ENCODE measurements at places on chromosomes 6 and 20.

DNA sequence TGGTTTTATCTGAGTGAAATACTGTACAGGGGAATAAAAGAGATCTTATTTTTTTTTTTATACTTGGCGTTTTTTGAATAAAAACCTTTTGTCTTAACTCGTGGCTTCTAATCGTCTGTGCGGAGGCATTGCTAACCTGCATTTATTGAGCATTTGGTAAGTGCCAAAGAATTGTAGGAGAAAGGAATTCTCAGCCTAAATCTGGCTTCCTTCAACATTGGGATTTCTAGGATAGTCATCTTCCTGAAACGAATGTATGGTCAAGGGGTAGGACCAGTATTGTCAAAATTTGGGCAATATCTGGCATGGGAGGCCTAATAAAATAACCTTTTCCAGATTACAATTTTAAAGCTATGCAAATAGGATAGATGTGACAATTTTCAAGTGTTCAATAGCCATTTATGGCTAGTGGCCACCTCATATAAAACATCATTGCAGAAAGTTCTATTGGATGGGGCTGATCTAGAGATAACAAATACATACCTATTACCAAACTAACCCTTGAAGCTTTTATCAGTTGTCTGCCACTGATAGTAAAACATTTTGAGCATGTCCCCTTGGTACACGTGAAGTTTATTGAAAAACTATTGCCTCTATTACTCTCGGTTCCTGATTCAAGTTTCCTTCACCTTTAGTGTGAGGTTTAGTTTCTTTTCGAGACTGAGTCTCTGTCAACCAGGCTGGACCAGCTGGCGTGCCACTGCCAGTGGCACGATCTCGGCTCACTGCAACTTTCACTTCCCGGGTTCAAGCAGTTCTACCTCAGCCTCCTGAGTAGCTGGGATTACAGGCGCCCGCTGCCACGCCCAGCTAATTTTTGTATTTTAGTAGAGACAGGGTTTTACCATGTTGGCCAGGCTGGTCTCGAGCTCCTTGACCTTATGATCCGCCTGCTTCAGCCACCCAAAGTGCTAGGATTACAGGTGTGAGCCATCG, 5.6 kb downstream of the PIM1 start:
- peak overlapping the region; percentile 95 for H3K27ac ChIP-seq
- H3K4me3 ChIP-seq = peak overlapping the region; percentile 87
- peaks cover 62% of the 10 kb centered on the region for H3K4me1 ChIP-seq
- H3K27me3 ChIP-seq = no peaks in the 10 kb centered on the region
- no peak for DNase-seq
- H3K36me3 ChIP-seq = peaks cover 71% of the 10 kb centered on the region

GRCh38 chr20:50580016-50580747, 70.0 kb downstream of the PTPN1 start:
- peaks cover 6% of the 10 kb centered on the region for H3K4me1 ChIP-seq
- H3K36me3 ChIP-seq = peaks cover 12% of the 10 kb centered on the region
- peak; percentile 42 for DNase-seq
- no peak overlapping the region for H3K27ac ChIP-seq

- no peak for DNase-seq
- no peaks in the 10 kb centered on the region for H3K36me3 ChIP-seq
- no peak overlapping the region for H3K4me3 ChIP-seq
- H3K4me1 ChIP-seq = no peaks in the 10 kb centered on the region
Observed at GRCh38 chr6:44332585-44332984, 9.9 kb upstream of the SPATS1 start.

GRCh38 chr6:33717934-33718455, 6.5 kb upstream of the UQCC2 start:
- no peak overlapping the region for H3K27ac ChIP-seq
- H3K4me3 ChIP-seq = no peak overlapping the region
- no peaks in the 10 kb centered on the region for H3K36me3 ChIP-seq
- H3K4me1 ChIP-seq = no peaks in the 10 kb centered on the region
- no peak for DNase-seq
- peaks cover 6% of the 10 kb centered on the region for H3K27me3 ChIP-seq

DNA sequence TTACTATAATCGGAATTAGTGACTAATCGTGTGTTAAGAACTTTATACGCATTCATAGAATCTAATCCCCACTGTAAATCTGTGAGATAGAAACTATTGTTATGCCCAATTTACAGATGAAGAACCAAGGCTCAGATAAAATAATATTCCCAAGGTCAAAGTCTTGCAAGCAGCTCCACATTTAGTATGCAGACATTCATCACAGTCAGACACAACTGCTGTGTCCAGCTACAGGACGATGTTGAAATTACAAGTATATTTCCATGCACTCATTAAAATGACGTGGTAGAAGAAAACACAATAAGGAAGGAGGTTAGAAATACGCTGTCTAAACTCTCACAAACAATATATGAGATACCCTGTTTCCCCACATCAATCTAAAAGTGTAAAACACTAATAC, 82.5 kb downstream of the PREX1 start:
- H3K4me3 ChIP-seq = no peak overlapping the region
- peaks cover 37% of the 10 kb centered on the region for H3K36me3 ChIP-seq
- no peaks in the 10 kb centered on the region for H3K27me3 ChIP-seq
- DNase-seq = no peak

GRCh38 chr6:36929607-36930006, 24.9 kb upstream of the PI16 start:
- no peak overlapping the region for H3K27ac ChIP-seq
- no peak overlapping the region for H3K4me3 ChIP-seq
- no peaks in the 10 kb centered on the region for H3K27me3 ChIP-seq

DNA sequence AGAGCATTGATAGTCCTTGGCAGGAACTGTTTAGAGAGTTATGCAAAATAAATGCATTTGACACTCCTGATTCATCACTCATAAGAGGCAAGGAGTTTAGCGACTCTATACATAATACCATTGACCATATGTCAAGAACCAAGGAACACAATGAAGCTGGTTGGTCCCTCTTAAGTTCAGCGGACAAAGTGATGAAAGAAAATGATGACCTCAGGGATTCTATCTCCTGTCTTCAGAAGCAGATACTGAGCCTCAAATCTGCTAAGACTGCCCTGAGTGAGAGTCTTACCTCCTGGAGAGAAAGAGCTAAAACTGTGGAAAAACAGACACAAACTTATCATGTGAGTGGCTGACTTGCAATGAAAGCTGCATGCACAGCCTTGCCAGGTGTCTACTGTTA, 9.5 kb upstream of the NKAIN2 start:
- no peak for DNase-seq
- no peaks in the 10 kb centered on the region for H3K36me3 ChIP-seq

GRCh38 chr20:17615645-17616479, 46.0 kb downstream of the DSTN start:
- H3K4me3 ChIP-seq = no peak overlapping the region
- peaks cover 12% of the 10 kb centered on the region for H3K4me1 ChIP-seq
- H3K27ac ChIP-seq = no peak overlapping the region
- no peak for DNase-seq

GRCh38 chr6:155259897-155260296, 3.9 kb upstream of the CLDN20 start:
- H3K36me3 ChIP-seq = peaks cover 8% of the 10 kb centered on the region
- no peaks in the 10 kb centered on the region for H3K27me3 ChIP-seq
- no peak for DNase-seq
- H3K27ac ChIP-seq = no peak overlapping the region

GRCh38 chr20:52497731-52498130, 306.2 kb upstream of the ZFP64 start:
- H3K27me3 ChIP-seq = peaks cover 35% of the 10 kb centered on the region
- H3K27ac ChIP-seq = no peak overlapping the region
- DNase-seq = no peak
- peaks cover 18% of the 10 kb centered on the region for H3K4me1 ChIP-seq
- H3K4me3 ChIP-seq = no peak overlapping the region

GRCh38 chr6:40928307-40928706, 110.7 kb downstream of the UNC5CL start:
- peaks cover 3% of the 10 kb centered on the region for H3K27me3 ChIP-seq
- no peaks in the 10 kb centered on the region for H3K36me3 ChIP-seq
- H3K4me1 ChIP-seq = no peaks in the 10 kb centered on the region
- no peak overlapping the region for H3K4me3 ChIP-seq
- DNase-seq = no peak

DNA sequence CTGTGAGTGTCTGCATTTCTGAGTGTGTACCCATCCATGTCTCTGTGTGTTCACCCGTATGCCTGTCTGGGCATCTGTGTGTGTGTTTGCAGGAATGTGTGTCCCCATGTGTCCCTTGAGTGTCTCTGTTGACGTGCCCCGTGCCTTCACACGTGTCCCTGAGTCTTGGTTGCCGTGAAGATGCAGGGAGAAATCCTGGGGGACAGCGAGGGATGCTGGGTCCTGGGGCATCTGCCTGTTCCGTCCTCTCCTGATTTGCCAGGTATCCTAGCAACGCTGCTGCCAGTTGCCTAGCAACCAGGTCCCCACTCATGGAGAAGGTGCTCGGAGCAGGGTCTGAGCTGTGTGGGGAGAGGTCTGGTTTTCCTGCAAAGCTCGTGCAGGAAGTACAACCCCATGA, 6.0 kb upstream of the LKAAEAR1 start:
- no peak overlapping the region for H3K27ac ChIP-seq
- no peak for DNase-seq
- H3K4me1 ChIP-seq = no peaks in the 10 kb centered on the region
- H3K27me3 ChIP-seq = peaks cover 3% of the 10 kb centered on the region
- H3K36me3 ChIP-seq = no peaks in the 10 kb centered on the region
- no peak overlapping the region for H3K4me3 ChIP-seq

- no peak overlapping the region for H3K4me3 ChIP-seq
- H3K27me3 ChIP-seq = no peaks in the 10 kb centered on the region
- H3K4me1 ChIP-seq = no peaks in the 10 kb centered on the region
- H3K36me3 ChIP-seq = no peaks in the 10 kb centered on the region
- no peak overlapping the region for H3K27ac ChIP-seq
Observed at GRCh38 chr6:101961357-101961756, 567.8 kb downstream of the GRIK2 start.

- no peak for DNase-seq
- H3K4me3 ChIP-seq = no peak overlapping the region
- H3K27me3 ChIP-seq = peaks cover 56% of the 10 kb centered on the region
- H3K36me3 ChIP-seq = no peaks in the 10 kb centered on the region
- H3K4me1 ChIP-seq = peaks cover 4% of the 10 kb centered on the region
Observed at GRCh38 chr20:4573564-4574355, 147.9 kb upstream of the PRND start.

GRCh38 chr20:21804802-21805201, 99.3 kb downstream of the PAX1 start:
- no peak overlapping the region for H3K27ac ChIP-seq
- no peaks in the 10 kb centered on the region for H3K4me1 ChIP-seq
- H3K4me3 ChIP-seq = no peak overlapping the region
- H3K36me3 ChIP-seq = no peaks in the 10 kb centered on the region

DNA sequence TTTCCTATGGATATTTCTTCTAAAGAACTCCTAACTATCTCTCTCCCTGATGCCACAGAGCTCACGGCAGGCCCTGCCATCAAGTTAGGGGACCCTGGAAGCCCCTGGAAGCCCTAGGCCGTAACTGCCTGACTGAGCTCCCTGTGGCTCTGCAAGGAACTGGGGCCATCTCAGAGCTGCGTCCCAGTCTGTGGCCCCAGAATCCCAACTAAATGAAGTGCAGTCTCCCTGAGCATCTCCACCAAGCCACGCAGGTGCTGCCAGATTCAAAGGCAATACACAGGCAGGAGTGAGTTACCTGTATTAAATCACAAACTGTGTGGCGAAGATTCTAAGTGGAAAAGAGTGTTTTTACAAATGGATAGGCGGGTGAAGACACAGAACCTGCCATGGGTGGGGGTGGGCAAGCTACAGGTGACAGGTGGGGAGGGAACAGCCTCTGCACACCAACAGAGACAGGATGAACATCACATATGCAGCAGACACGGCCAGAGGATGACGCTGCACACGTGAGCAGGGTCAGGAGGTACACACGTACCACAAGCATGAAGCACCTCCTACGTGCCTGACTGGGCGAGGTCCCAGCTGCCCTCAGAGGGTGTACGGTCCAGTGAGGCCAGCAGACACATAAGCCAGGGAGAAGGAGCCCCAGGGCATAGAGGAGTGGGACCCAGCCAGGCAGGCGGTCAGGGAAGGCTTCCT, 358.5 kb downstream of the ZFAND3 start:
- H3K27ac ChIP-seq = no peak overlapping the region
- no peaks in the 10 kb centered on the region for H3K4me1 ChIP-seq
- no peak overlapping the region for H3K4me3 ChIP-seq
- no peaks in the 10 kb centered on the region for H3K27me3 ChIP-seq

GRCh38 chr6:160088069-160088783, 33.4 kb upstream of the SLC22A1 start:
- no peak overlapping the region for H3K27ac ChIP-seq
- peaks cover 27% of the 10 kb centered on the region for H3K4me1 ChIP-seq

GRCh38 chr20:237929-238328, 10.9 kb downstream of the DEFB129 start:
- H3K4me3 ChIP-seq = peak overlapping the region; percentile 72
- H3K27ac ChIP-seq = peak overlapping the region; percentile 89
- H3K4me1 ChIP-seq = peaks cover 18% of the 10 kb centered on the region
- H3K36me3 ChIP-seq = no peaks in the 10 kb centered on the region
- peaks cover 3% of the 10 kb centered on the region for H3K27me3 ChIP-seq

GRCh38 chr6:80356545-80356944, 250.1 kb downstream of the BCKDHB start:
- no peak overlapping the region for H3K4me3 ChIP-seq
- H3K27me3 ChIP-seq = no peaks in the 10 kb centered on the region
- H3K27ac ChIP-seq = no peak overlapping the region
- no peaks in the 10 kb centered on the region for H3K4me1 ChIP-seq

DNA sequence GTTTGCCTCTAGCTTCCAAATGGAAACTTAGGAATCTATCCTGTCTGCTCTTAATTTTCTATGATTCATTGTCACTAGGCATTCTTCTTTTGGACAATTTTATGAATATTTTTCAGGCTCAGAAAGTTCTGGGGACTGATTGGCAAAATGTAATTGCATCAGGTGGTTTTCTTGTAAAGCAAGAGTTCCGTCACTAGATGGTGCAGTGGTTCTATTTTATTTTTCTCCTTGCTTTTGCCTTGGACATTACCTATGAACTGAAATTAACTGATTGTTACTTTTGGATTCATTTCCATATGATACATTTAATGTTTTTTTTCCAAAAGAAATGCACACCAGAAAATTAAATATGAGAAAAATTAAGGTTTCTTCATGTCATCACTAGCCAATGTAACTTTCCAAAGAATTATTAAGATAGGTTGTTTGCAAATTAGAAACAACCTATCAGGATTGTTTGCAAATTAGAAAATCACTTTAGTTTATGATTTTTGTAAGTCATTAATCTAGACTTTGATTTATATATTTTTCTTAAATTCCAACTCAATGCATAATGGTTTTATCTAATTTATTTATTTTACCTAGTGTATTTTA, 48.0 kb downstream of the TMEM170B start:
- no peaks in the 10 kb centered on the region for H3K36me3 ChIP-seq
- no peaks in the 10 kb centered on the region for H3K4me1 ChIP-seq
- no peak overlapping the region for H3K27ac ChIP-seq
- H3K27me3 ChIP-seq = no peaks in the 10 kb centered on the region
- DNase-seq = no peak

DNA sequence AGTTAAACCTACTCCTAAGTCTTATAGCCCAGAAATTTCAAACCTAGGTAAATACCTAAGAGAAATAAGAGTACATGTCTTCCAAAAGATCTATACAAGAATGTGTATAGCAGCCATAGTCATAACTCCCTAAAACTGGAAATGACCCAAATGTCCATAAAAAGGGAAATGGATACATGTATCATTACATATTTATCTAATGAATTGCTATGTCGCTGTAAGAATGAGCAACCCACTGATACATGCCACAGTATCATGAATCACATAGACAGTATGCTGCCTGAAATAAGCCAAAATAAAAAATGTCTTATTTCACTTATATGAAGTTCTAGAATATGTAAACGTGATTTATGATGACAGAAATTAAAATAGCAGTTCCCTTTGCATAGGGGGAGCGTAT, 679.5 kb downstream of the MAFB start:
- no peak overlapping the region for H3K27ac ChIP-seq
- peaks cover 17% of the 10 kb centered on the region for H3K27me3 ChIP-seq
- H3K4me3 ChIP-seq = no peak overlapping the region
- H3K36me3 ChIP-seq = no peaks in the 10 kb centered on the region
- no peak for DNase-seq
- H3K4me1 ChIP-seq = no peaks in the 10 kb centered on the region

Data from activated naive CD8-positive, alpha-beta T cell treated with anti-CD3 and anti-CD28 coated beads for 36 hours (primary cell).